ENCODE measurements at places on chromosomes 3 and 15.

DNA sequence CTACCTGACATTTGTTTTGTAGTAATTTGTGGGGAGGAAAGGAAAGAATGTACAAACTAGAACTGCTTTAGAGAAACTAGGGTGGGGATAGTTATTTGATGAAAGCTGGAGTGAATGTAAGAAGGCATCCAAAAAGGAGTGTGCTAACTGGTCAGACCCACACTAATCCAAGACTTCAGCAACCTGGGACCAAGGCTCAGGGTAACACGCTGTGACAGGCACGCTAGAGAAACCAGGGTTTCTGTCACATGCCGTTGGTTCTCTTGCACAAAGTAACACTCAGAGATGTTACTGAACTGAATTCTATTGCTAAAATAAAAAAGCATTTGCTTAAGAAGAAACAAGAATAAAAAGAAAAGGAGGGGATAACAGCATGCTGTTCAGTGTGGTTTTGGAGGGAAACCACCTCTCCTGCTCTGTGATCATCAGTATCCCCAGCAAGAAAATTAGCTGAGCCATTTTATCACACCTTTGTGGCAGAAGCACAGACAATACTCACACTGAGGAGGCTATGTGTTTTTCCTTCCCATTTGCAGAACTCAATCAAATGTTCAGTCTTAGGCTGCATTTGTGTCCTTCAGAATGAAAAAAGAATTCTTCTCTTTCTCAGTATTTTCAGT, 2.8 kb upstream of the CCDC80 start:
- DNase-seq: no peak

DNA sequence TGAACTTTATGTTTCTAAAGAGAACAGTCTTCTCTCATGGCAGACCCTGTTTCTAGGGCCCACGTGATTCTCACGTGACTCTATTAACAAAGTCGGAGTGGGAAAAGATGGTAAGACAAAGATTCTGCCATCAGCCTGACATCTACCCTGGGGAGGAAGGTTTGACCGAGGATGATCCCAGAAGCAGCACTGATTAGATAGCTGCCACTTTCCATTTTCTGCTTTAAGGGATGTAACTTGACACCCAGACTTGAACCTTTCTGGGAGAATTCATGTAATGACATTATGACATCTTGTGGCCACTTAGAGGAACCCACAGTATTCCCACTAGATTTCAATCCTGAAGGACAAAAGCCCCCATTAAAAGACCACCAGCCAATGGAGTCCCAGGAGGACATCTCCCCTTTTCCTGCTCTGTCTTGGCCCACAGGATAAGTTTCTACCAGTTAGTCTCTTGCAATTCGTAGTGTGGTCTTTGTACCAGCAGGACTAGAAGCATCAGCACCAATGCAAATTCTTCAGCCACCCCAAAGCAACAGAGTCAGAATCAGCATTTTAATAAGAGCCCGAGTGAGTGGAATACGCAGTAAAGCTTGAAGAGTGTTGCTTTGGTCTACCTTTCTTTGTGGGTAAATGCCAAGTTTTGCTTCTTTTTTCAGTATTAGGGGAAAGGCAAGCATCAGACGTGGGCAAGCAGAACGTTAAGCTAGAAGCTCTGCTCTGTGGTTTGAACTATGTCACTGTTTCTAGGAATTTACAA, 480.5 kb upstream of the PROK2 start:
- DNase-seq: peak; percentile 7

DNA sequence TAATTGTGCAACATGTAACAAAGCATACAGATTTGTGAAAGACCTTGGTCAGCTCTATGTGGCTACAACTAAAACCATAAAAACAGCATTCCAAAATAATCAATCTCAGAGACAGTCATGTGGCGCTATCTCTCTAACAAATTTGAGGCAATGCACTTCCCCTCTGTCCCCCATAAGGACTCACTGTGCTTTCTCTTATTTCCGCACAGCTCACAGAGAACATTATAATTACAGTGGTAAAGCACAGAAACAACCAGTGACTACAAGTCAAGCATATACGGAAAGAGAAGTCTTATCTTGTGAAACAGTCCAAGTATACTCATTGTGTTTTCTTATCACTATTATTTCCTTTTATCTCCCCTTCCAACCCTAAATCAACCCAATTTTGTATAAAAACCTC, 64.3 kb downstream of the RYK start:
- DNase-seq: no peak

- DNase-seq: no peak
Measured at GRCh38 chr15:71662306-71662705, 148.0 kb upstream of the NR2E3 start.

DNA sequence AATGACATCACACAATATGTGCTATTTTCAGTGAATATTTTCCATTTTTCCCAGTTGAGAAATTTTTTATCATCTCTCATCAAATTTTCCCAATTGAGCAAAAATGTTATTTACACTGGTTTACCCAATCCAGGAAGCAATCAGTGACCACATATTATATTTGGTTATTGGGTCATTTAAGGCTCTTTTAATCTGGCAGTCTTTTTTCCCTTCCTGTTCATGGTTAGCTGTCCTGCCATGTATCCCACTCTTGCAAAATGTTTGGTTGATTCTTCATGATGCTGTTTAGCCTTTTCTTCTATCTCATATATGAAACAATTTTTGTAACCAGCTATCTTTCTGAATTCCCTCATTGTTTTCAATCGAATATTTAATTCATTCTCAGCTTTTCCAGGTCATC, 626.0 kb downstream of the RBMS3 start:
- DNase-seq: no peak

- peak; percentile 6 for DNase-seq
Measured at GRCh38 chr15:75307778-75308390, 25.2 kb downstream of the GOLGA6D start.

- DNase-seq: no peak
Measured at GRCh38 chr3:67006460-67006859, 8.4 kb downstream of the KBTBD8 start.

DNA sequence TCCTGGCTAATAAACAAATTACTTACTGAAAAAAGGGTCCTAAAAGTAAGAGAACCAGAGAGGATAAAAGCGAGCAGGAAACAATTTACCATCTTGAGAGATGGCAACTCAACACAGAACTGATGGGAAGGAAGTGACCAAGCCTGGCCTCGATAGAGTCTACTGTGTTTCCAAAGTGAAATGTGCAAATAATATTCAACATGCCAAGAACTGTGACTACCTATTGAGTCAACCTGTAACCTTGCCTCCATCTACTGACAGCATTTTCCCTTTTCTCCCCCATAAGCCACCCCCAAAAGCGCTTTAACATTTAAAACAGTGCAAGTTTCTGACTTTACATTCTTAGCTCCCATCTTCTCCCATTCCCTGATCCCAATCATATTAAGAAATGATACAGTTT, 75.4 kb upstream of the PSMD6 start:
- no peak for DNase-seq

- peak; percentile 49 for DNase-seq
Measured at GRCh38 chr3:171187706-171188290, 161.3 kb upstream of the SLC2A2 start.

GRCh38 chr15:56245871-56246814, 2.5 kb upstream of the RFX7 start:
- peak; percentile 66 for DNase-seq

DNA sequence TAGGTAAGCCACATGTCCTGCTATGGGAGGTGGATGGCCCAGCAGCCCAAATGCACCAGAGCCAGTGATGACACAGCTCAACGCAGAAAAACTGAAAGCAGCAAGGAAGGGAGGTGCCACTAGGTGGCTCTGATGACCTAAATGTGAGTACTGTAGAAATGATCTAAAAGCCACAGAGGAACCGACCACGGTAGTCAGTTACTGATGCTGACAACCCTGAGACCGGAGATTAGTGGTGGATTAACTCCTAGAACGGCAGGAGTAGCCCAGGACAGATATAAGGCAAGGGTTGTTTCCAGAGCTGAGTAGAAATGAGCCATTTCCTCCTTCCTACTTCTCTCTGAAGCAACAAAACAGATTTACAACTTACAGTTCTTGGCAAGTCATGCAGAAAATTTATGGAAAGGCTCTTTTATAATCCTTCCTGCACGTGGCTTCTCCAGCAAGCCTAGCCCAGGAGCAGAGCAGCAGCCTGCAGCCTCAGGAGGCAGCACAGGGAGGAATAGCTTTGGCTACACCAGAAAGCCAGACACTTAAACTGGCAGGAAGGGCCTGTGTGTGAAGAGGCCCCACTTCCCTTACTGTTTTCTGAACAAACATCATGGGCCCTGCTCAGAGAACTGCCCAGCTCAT, 13.1 kb downstream of the FBXL22 start:
- peak; percentile 78 for DNase-seq

GRCh38 chr15:100001405-100001804, 268.2 kb upstream of the LYSMD4 start:
- no peak for DNase-seq
